CD4-positive, alpha-beta T cell treated with Interleukin-12 subunit alpha and Interleukin-12 subunit beta, for 1 hour (primary cell): ENCODE measurements at places on chromosomes 7 and 10.
A peak's percentile ranks its signal among the peaks of the same experiment; 100 is the strongest.

GRCh38 chr10:99013885-99014284, 221.8 kb downstream of the HPSE2 start:
- DNase-seq, result no peak

DNA sequence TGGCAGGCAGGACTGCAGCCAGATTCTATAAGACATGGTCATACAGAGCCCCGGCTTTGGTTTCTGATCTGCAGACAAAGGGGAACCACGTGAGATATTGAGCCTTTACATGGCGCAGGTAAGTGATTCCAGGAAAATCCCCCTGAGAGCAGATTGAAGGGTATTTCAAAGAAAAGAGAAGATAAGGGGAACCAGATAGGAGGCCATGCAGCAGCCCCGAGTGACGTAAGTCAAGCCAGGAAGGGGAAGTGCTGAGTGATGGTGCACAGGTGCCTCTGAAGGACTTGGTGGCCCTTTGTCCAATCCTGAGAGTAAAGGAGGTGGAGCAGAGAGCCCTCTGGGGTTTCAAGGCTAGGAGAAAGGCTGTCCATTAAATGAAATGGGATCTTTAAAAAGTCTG, 329.0 kb downstream of the ACTR3B start:
- no peak for DNase-seq

- DNase-seq, result no peak
Observed at GRCh38 chr7:33497051-33497450, 367.7 kb downstream of the BBS9 start.

- no peak for DNase-seq
Observed at GRCh38 chr7:41169317-41169716, 533.6 kb downstream of the INHBA start.

DNA sequence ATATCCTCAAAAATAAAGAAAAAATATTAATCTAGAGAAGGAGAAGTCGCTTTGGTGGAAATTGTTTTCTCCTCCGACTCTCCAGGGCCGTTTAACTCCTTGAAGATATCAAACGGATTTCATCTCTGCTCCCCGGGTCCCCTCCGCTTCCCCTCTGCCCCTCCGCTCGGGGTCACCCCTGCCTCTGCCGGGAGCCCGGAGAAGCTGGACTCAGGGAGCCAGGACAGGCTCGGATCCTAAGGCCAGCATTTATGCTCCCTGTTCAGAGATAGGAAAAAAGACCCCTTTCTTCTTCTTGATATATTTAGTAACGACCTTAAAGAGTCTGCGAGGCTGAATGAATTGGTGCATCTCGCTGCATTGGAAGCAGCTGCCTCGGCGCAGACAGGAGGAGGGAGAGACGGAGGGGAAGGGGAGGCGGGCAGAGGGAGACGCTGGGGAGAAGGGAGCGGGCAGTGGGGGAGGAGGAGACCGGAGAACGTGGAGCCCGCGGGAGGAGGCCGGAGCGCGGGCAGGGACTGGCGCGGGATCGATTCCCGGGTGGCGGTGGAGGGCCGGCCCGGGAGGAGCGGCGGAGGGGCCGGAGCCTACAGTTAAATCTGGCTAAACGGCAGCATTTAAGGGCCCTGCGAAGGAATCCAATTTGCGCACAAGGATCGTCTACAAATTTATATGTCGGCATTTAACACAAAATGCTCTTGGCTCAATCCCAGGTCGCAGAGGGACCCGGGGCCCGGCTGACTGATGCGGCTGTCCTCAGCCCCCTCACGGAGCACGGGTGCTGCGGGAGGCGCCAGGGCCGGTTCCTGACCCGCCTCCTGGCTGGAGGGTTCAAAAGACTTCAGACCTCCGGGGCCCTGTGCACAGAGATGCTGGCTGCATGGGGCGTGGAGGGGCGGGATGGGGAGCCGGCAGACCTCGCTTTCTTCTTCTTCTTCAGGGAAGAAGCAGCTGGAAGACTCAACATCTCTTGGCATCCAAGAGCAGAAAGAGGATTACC, 55.6 kb downstream of the CRTAC1 start:
- no peak for DNase-seq

DNA sequence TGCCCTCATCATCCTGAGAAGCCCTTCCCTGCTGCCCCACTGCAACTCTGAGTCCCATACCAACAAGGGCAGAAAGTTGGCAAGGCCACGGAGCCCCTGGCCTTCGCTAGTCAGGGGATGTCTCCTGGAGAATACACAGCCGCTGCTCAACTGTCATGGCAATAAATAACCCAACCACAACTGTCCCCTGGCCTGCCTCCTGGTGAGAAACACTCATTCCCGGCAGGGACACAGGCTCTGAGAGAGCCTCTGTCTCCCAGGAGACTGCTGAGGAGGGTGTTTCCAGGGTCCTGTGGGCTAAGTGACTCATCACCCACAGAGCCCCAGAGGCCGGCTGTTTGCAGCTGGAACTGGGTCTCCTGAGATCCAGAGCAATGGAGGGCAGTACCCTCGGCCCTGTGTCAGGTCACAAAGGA, 354.1 kb downstream of the TNS3 start:
- no peak for DNase-seq

DNA sequence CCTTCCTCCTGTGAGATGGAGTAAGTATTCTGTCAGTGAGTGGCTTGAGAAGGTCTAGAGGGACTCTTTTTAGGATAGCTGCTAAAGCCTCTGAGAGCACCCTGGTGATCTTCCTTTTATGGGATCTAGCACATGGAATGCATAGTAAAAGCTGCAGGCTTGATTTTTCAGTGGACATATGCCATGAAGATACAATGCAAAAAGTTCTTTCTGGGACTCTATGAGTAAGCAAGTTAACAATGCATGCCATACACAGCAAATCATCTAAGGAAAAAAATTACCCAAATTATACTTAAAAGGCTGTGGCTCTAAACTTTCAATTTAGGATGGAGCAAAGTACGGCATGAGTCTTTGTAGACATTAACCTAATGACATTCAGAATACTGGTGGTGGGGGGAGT, 154.5 kb downstream of the SGMS1 start:
- no peak for DNase-seq

DNA sequence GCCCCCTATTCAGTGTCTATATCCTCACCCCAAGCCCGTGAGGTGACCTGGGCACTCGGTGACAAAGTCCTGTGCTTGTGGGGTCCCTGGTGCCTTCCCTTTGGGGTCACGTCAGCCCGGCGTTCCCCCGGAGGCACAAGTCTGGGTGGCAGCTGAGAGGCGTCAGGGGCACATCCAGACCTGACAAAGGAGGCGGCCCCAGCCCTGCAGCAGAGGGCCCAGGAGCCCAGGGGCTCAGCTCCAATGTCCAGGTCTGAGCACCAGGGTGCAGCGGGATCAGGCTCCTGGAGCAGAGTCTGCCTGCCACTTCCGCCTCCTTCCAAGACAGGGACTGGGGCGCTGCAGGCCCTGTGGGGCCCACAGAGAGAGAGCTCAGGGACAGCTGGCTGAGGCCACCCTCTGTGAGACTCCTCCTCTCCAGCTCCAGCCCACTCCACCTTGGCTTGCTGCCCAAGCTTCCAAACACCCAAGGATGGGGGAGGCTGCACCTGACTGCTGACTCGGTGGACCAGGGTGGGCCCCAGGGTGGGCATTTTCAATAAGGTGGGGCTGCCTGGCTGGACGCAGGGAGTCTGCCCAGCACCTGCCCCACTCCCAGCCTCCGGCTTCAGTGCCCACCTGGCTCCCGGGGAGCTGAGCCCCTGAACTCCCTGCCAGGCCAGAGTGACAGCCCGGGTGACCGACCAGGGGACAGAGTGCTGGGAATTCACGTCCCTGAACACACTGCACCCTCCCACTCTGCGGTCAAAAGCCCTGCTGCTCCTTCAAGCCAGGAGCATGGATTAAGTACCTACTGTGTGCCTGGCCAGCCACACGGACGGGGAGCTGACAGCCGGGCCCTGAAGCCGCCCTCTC, 1.0 kb upstream of the KNDC1 start:
- no peak for DNase-seq

GRCh38 chr7:143325240-143325639, 9.3 kb downstream of the CLCN1 start:
- no peak for DNase-seq

- DNase-seq, result peak; percentile 19
Observed at GRCh38 chr10:18104223-18104872, 35.9 kb upstream of the CACNB2 start.
